ENCODE measurements at places on chromosomes 11 and 22.

DNA sequence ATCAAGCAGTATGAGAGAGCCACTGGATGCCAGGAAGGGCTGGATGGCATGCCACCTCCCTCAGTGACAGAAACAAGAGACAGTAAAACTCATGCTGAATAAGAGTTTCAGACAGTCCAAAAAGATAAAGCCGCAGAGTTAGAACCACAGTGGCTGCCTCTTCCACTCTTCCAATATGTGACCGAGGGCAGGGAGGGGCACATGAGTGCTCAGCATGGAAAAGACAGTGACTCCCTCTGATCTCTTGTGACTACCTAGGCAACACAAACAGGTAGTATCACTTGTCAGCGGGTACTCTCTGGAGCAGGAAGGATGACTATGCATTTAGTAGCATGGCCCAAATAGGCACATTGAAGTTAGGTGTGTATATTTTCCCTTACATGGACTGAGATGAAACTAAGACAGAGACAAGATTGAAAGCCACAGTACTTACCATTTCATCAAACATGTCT lies 295.4 kb downstream of the CADM1 start:
- DNase-seq = no peak

- no peak for DNase-seq
Measured at GRCh38 chr22:42294034-42294985, 23.9 kb upstream of the TCF20 start.

GRCh38 chr11:86632499-86633269 lies 39.7 kb downstream of the ME3 start:
- no peak for DNase-seq

- no peak for DNase-seq
Measured at GRCh38 chr11:44351898-44352498, 42.1 kb upstream of the ALX4 start.

DNA sequence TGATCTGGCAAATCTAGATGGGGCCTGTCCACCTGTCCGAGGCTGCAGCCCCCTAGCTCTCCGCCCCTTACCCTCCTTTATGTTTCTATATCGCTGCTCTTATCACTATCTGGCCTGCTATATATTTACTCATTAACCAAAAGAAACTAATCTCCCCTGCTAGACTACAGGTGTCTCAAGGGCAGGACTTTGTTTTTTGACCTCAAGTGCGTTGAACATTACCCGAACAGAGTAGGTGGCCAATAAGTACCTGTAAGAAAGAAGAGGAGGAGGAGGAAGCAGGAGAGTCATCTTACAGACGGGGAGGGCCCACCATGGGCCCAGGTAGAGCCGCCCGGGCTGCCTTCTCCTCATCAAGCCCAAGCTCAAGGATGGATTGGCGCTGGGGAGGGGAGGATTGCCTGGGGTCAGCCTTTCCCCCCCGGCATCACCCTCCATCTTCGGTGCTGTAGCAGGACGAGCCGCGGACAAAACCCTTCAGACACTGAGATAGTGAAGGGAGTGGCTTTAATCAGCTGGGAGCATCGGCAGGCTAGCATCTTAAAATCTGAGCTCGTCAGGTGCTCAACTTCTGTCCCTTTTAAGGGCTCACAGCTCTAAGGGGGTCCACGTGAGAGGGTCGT lies 1.2 kb upstream of the P2RY6 start:
- DNase-seq = no peak

DNA sequence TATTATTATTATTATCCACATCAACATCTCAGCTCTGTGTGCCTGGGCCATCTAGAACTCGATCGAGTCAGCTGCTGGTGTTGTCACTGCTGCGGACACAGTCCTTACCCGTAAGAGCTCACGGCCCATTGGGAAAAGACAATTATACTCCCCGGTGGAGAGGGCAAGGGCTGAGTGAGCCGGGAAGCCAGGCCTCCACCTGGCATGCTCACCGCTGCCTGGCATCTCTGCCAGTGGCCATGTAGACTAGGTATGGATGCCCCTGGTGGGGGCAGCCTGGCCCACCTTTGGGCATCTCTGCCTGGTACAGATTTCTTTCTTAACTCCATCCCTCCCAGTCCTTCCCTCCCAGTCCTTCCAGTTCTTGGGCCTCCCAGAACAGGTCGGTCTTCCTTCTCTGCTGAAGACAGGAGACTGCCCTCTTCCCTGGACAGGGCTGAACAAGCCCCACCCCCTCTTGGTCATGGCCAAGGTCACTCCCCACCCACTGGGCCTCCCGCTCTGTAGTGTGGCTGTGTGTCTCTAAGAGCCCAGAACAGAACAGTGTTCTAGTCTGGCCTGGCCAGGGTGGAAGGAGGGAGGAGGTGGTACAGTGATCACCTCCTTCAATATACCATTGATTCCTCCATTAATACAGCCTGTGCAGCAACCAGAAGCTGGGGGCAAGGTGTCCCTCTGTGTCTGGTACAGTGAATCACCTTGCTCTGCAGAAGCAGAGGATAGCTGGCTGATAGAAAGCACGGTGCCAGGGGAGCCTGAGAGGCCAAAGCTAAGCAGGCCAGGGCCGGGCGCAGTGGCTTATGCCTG lies 57.7 kb downstream of the FLRT1 start:
- no peak for DNase-seq

DNA sequence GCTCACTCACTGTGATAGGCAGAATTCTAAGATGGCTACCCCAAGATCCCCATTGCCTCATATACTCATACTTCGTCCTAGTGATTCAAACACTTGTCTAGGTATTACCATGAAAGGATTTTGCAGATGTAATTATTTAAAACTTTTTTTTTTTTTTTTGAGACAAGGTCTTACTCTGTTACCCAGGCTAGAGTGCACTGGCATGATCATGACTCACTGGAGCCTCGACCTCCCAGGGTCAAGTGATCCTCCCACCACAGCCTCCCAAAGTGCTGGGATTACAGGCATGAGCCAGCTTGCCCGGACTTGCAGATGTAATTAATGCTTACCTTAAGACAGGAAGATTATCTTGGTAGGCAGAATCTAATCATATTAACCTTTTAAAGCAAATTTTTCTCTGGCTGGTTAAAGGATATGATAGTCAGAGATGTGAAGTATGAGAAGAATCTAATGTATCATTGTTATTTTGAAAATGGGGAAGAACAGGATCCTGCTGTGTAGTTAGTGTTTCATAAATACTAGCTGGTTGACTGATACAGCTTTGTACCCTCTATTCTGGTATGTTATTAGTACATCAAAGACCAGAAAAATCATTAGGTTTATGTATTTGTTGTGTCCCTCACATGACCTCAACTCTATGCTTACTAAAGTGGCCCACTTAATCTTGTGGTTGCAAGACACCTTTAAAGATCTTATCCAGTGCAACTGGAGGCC lies 35.5 kb downstream of the C2CD3 start:
- no peak for DNase-seq

GRCh38 chr22:30605449-30606110 lies 1.4 kb upstream of the TCN2 start:
- DNase-seq = no peak

- no peak for DNase-seq
Measured at GRCh38 chr11:119809346-119809745, 80.3 kb upstream of the NECTIN1 start.

GRCh38 chr11:90491466-90491865 lies 268.6 kb upstream of the CHORDC1 start:
- DNase-seq = no peak

DNA sequence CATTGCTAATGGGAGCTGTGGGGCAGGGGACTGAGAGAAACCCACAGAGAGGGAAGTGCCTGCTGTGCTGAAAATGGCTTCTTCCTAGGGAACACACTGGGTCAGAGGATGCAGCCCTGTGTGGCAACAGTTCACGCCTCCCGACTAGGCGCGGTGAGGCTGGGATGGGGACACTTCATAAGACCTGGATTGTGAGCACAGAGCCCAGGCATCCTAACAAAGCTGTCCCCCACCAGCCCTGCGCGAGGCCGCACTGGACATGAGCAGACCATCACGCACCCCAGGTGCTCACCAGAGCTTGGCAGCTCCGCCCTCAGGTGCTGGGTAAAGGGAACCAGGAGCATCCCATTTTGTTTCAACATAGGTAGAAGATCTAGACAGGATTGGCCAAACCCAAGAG lies 1.8 kb upstream of the KRTAP5-4 start:
- DNase-seq = no peak

DNA sequence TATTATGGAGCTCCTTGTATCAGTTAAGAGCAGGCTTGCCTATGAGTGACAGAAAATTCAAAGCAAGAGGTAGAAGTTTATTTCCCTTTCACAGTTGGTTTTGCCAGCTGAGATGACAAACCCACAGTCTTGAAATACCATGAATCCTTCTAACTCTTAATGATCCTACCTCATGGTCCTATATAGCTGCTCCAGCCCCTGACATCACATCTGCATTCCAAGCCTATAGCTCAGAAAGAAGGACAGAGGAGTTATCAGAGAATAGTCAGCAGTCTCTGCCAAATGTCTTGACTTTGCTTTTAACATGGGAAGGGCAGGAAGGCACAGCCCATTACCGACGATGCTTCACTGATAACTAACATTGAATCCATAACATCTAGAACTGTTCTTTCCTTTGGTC lies 76.2 kb downstream of the APIP start:
- no peak for DNase-seq

DNA sequence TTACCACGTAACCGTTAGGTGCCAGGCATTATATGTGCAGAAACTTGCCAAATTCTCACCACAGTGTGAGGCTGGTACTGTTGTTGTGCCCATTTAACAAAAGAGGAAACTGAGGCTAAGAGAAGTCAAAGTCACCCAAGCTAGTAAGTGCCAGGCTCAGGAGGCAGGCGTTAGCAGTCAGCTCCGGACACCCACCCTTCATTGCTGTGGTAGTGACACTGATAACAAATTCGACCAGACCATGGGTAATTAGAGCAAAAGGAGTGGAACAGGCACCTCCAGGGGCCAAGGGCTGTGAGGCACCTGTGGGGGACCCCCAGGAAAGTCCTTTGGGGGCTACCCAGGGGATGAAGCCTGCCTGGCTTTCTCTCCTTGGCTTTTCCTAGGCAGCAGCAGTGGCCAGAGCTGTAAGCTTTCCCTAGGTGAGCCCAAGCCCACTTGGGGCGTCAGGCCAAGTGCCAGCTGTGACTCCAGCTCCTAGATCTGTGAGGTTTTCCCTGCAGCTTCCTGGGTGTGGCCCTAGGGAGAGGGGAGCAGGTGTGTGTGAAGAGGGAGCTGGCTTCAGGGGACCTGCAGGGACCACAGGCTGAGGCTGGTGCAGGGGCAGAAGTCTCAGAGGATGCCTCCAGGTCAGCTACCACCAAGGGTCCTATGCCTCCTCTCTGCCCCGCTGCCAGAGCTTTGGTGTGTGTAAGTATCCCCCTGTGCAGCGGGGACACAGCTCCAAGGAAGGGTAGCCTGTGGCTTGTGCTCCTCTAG lies 19.7 kb upstream of the ALX4 start:
- no peak for DNase-seq

DNA sequence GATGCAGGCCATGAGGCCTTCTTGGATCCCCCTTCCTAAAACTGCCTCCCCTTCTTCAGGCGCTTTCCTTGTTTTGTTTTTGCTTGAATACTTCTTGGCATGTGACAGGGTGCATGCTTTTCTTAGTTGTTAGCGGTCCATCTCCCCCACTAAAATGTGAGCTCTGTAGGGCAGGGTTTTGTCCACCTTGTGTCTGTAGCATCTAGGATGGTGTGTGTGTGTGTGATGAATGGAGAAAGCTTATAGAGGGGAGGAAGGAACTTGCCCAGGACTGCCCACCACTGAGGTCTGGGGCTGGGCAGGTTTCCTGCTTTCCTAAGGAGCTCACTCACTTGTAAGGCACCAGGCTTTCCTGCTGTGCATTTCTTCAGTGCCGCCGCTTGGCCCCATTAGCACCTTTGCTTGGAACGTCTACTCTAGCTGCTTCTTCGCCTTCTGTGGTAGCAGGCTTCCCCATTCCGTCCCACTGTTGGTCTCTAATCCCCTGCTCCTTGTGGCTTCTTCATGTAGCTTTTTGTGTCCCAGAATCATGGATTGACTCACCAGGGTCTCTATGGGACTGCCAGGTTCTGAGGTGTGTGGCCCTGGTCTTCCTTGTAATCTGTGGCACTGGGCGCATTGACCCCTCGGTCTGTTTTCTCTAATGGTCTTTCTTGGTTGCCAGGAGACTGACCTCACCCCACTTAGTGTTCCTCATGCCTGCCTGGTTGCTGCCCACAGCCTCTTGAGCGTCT lies 3.3 kb downstream of the DGCR8 start:
- no peak for DNase-seq

Data from urinary bladder (tissue), 4 donors.